ENCODE measurements at places on chromosomes 16 and 17. TPM values are rescaled to one million over a fixed set of nuclear protein-coding genes. Genes with fewer than 3 reads are reported as not detected.

SCNN1G gene
- total RNA-seq = not detected

SLC12A3 gene
- not detected for total RNA-seq

RPRML gene
- total RNA-seq = not detected

GP1BA gene
- total RNA-seq = not detected

TEKT1 gene
- not detected for total RNA-seq

NLRC3 gene
- under 0.01 TPM for total RNA-seq

OMG gene
- total RNA-seq = not detected

NUPR1 gene
- 57.4 TPM for total RNA-seq

OTOP3 gene
- total RNA-seq = not detected

SRL gene
- not detected for total RNA-seq

UTS2R gene
- total RNA-seq = not detected

HES7 gene
- not detected for total RNA-seq

PIEZO1 gene
- total RNA-seq = 251 TPM

ADGRG3 gene
- not detected for total RNA-seq

CCL15 gene
- not detected for total RNA-seq

SALL1 gene
- total RNA-seq = 1.3 TPM

RNF222 gene
- not detected for total RNA-seq

WDR90 gene
- total RNA-seq = 9.2 TPM

PLLP gene
- total RNA-seq = not detected

SNX20 gene
- not detected for total RNA-seq

ALOX15B gene
- 0.36 TPM for total RNA-seq

TEX14 gene
- not detected for total RNA-seq

TPSAB1 gene
- not detected for total RNA-seq

ZNF205 gene
- total RNA-seq = 10.7 TPM

LRRC37A3 gene
- 2.1 TPM for total RNA-seq

SECTM1 gene
- total RNA-seq = 25.6 TPM

DPEP3 gene
- not detected for total RNA-seq

ABCA3 gene
- 2.9 TPM for total RNA-seq

PRKCB gene
- not detected for total RNA-seq

BCKDK gene
- total RNA-seq = 118 TPM

COQ7 gene
- total RNA-seq = 6.6 TPM

C16orf54 gene
- total RNA-seq = not detected

BCAR1 gene
- 67.9 TPM for total RNA-seq

C17orf100 gene
- 1.6 TPM for total RNA-seq
